ENCODE measurements at places on chromosomes 16 and 17. TPM values are rescaled to one million over a fixed set of nuclear protein-coding genes. Genes with fewer than 3 reads are reported as not detected.

- no peak for DNase-seq
Measured at GRCh38 chr16:22743401-22743800, 70.6 kb upstream of the HS3ST2 start.

DNA sequence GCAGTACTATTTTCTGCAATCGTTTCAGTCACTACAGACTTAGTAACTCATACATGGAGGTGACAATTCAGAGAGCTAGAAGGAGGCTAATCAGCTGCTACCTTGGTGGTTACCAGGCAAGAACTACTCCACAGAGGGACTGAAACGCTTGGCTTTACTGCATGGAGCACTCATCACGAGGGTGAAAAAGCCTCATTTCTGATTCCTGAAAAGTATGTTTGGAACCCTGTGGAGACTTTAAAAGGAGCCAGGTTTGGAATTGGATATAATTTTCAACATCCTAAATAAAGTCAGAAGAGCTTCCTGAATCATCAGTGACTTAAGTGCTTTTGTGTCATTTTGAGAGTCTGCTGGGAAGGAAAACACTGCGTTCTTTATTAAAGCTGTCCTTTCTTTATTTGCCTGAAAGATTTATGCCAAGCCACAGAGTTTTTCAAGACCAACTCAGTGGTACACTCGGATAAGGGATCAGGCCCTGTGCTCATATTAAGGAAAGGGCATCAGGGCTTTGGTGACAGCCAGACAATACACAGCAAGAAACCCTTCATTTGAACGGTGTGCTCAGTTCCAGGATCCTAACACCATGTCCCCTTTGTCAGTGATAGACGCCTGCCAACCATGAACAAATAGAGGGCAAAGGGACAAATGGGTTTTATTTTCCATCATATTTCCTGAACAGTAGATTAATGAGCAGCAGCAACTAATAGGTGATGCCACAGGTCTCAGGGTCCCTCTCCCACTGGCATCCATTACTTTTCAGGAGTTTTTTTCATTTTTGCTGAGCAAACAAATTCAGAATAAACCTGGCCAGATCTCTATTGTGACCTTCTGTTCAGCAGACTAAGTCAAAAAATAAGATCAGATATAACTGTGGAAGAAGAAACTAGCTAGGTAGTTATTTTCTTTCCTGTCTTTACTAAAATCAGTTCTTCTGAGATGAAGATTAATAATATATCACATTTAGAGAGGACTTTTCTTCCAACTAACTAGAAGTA, 80.5 kb upstream of the CLEC18B start:
- no peak for DNase-seq

GRCh38 chr16:80046848-80047247, 446.3 kb upstream of the MAF start:
- DNase-seq = no peak

The STARD3 gene
- 93.8 TPM for polyA plus RNA-seq

The PIMREG gene
- polyA plus RNA-seq = 27.0 TPM

The MAP2K6 gene
- 2.8 TPM for polyA plus RNA-seq

- no peak for DNase-seq
Measured at GRCh38 chr17:40796846-40797245, 2.9 kb downstream of the KRT28 start.

- no peak for DNase-seq
Measured at GRCh38 chr16:49003022-49003421, 278.6 kb downstream of the CBLN1 start.

- DNase-seq = no peak
Measured at GRCh38 chr16:68147444-68147843, 62.3 kb downstream of the NFATC3 start.

DNA sequence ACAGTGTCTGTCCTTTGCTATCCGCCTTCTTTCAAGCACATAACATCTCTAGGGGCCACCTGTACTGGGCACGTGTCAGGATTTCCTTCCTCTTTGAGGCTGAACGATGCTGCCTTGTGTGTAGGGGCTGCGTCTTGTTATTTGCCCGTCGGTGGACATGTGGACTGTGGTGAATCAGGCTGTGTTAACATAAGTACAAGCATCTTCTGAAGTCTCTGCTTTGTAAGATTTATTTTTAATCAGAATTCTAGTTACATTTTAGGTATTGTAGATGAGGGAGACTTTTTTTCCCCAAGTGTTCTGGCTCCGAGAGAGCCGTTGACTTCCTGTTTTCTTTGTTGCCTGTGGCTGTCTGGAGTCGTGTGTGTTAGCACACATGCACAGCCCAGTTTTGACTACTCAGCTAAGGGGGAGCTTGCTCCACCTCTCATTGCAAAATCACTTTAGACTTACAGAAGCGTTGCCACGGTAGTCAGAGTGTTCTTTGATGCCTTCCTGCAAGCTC, 26.1 kb downstream of the SPG7 start:
- DNase-seq = no peak

The TVP23A gene
- not detected for polyA plus RNA-seq

- DNase-seq = no peak
Measured at GRCh38 chr16:2471016-2471652, at the start of gene NTN3. TSS of gene NTN3 (plus strand) at chr16:2471297. CDS start at chr16:2471702, 405 bp downstream.

DNA sequence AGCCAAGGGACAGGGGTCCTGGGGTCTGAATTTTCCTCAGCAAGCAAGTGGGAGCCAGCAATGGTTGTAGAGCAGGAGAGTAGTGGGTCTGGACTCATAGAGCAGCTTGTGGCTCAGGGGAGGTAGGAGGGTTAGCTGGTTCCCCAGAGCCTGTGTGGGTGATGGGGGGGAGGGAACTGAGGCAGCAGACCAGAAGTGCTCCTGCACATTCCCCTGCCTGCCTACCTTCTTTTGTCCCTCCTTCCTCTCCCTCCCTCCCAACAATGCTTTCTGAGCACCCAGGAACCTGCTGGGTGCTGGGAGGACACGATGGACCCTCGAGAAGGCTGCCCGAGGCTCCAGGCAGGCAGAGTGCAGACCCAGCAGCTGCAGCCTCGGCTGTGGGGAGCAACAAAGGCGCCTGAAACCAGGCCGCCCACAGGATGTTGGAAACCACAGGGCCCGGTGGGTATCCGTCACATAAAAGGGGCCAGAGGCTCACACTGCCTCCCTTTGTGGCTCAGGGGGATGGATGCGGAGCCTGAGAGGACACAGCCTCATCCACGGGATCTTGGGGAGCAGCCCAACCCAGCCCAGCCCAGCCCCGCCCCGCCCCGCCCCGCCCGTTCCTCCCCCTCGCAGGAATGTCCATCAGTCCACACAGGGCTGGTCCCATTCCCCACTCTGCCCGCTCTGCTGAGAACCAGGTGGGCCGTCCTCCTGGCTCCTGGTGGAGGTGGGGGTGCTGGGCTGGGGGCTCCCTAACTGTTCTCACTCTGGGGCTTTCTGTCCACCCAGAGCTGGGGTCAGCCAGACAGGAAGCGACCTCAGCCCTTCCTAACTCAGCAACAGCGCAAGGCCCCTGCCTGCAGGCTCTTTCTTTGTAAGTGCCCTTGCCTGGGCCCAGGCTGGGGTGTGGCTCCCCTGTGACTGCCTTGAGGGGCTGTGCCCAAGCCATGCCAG, 1.7 kb upstream of the NLRC3 start:
- DNase-seq = no peak

- no peak for DNase-seq
Measured at GRCh38 chr16:73280388-73280787, 232.5 kb upstream of the ZFHX3 start.

The SYCE1L gene
- 0.44 TPM for polyA plus RNA-seq

DNA sequence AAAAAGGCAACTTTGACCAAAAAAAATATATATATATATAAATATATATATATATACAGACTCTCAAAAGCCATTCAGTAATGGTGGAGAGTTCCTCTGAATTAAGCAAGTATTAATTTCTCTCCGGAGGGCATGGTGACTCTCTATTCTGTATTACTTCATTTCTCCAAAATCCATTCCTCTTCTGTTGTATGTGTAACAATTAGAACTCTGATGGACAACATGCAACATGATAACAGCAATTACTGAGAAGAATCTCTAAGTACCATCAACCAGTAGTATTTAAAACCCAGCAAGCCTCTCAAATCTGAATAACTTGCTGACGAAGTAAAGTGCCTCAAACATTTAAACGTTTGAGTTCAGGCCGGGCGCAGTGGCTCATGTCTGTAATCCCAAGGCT, 2.3 kb downstream of the GRB2 start:
- no peak for DNase-seq

- DNase-seq = no peak
Measured at GRCh38 chr16:57409870-57410587, 5.5 kb downstream of the CCL17 start.

DNA sequence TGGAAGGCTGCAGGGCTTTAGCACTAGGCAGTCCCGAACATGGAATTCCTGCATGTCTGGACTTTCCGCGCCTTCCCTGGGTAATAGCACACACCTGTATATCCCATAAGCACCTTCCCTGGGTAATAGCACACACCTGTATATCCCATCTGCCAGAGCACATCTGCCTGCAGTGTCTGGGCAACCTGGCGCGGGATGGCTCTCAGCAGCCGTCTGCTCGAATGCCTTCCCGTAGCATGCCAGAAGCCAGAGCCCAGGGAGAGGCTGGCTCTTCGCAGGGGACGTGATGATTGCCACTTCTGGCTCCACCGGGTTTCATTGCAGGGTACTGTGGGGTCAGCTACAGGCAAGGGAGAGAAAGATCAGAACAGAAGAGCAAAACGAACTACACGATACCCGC, 21.3 kb downstream of the MBTPS1 start:
- no peak for DNase-seq
